ENCODE measurements at places on chromosomes 2 and 18.

DNA sequence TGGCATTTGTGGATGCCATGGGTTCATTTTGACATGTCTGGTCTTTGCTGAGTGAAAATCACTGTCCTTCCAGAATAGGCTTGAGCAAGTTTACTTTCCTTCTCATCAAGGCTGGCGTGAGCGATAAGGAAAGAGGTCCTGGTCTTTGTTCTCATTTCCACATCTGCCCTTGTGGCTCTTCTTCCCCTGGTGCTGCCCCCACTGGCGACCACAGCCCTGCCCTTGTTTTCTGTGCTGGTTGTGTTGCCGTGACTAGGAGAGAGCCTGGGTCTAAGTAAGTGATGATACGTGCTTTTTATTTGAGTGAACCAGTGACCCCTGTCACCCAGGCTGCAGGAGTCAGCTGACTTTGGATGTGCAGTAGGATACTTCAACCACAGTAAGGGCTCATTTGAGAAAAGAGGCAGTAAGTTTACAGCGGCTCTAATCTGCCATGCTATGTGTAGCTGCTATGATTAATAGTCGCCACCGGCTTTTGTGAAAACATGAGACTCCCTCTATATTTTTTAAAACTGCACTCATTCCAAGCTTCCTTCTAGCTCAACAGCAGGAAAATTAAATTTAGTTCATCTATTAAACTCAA, 441.7 kb downstream of the RNF144A start:
- DNase-seq, result no peak

GRCh38 chr18:71994273-71994672, 549.9 kb downstream of the CBLN2 start:
- no peak for DNase-seq

- DNase-seq, result no peak
Measured at GRCh38 chr2:206955253-206955652, 15.9 kb downstream of the CPO start.

GRCh38 chr2:181111059-181111458, 130.7 kb downstream of the UBE2E3 start:
- DNase-seq, result no peak

GRCh38 chr2:7061450-7061789, 144.2 kb downstream of the RNF144A start:
- DNase-seq, result no peak

DNA sequence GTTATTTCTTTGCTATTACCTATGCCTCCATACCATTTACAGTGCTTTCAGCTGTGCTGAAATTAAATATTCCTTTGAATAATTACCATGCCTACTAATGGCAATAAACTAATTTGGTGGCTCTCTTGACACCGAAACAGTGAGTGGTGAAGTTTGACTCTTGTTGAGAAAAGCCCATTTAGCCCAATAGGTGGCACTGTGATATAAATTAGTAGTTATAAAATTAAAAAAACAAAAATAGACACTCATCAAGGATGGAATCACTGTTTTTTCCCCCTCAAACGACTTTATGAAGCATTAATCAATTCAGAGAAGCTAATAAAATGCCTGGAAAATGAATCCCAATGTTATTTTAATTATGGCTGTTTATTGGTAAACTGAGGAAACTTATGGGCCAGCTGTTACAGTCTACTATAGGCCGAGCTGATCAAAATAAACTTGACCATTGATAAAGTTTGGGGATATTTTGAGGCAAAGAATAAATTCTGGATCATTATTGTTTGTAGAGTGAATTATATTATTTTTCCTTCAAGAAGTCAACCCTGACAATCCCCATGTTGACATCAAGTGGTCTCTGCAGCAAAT, 339.6 kb downstream of the TRIB2 start:
- DNase-seq, result no peak

DNA sequence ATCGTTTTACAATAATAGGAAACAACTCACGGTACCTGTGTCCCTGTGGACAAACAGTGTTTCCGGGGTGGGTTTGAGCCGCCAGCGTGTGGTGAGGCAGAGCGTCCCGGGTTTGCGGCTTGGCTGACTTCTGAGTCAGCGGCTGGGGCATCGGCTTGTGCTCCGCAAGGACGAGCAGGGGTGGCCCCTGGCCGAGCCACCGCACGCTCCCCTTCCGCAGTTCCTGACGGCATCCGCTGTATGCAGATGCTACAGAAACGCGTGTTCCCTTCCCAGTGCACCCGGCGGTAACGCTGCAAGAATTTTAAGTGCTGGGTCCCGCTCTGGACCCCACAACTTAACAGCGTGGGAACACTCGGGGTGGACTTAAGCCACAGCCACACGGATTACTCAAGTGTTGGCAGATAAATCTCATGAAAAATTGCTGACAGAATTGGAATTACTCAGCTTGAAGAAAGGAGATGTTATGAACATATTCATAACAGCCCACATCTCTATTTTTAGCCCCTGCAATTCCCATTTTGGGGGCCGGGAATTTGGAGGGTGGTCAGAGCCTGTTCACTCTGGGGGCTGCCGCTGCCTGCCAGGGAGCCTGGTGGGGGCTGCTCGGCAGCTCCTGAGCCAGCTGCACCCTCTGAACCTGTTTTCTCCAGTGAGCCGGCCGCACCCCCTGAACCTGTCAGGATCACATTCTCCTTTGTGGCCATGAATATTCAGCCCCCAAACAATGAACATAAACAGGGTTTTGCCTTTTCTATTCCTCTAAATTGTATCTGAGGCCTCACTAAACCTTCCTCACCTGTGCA, 12.6 kb upstream of the KCNG2 start:
- DNase-seq, result no peak

DNA sequence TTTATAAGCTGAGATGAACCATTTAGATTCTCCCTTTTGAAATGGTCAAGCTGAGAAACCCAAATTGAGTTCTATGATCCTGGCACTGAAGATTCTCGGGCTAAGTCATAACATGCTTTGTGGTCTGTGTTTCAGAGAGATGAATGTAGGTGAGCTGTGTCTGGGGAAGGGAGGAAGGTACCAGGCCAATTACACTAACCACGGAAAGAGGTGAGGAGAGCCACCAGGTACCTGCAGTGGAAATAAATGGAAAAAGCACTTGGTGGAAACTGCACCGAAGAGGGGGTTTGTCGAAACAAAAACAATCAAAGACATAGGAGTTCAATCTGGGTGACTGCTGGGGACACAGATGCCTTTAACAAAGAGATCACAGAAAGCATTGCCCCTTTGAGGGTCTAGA, 963 bp upstream of the MRPL44 start:
- DNase-seq, result no peak

- no peak for DNase-seq
Measured at GRCh38 chr18:52376104-52376503, 36.1 kb downstream of the DCC start.

DNA sequence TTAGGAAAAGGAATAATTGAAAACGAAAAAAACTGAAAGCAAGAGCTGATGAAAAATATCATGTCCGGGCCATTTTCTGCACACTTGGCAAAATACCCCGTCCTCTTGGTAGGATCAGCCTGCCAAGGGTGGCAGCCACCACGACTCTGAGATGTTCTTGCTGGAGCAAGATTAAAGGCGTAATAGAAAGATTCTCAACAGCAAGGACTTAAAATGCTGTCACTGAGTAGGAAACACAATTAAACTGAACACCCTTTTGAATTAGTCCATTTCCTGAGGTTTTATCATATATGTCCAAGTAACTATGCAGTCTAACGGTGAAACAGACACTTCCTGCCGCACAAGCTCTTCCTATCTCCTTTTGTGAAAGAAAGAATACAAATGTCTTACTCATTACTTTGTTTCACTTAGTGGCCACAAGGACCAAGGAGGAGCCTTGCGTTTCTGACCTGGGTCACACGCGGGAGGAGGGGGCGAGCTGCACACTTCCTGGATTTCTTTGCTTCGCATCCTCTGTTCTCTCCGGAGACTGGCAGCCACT, 222.7 kb downstream of the PIEZO2 start:
- no peak for DNase-seq

DNA sequence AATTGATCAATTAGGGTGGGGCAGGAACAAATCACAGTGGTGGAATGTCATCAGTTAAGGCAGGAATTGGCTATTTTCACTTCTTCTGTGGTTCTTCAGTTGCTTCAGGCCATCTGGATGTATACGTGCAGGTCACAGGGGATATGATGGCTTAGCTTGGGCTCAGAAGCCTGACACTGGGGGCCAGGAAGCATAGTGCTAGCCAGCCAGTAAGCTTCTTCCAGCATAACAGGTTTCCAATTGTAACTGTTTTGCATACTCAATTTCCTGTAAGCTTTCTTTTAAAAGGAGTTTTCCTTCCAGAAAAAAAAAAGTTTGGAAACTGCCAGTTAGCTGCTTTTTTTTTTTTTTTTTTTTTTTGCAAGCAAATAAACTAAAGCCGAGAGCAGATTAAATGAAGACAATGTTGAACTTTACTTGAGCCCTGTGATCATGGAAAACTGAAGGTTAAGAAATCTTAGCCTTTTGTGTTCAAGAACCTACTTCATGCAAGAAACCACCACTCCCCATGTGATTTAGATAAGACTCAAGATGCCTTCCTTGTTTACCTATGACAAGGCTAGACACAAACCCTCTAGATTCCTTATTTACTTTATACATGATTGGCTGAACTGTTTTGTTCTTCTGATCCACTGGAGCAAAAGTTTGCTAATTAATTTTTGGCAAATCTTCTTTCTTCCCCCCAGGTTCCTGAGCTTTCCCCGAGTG, 126.9 kb upstream of the LINC00305 start:
- no peak for DNase-seq

- no peak for DNase-seq
Measured at GRCh38 chr2:26725521-26725820, 32.9 kb downstream of the KCNK3 start.

GRCh38 chr2:205972113-205972512, 113.9 kb downstream of the INO80D start:
- no peak for DNase-seq

GRCh38 chr2:127308586-127309138, 14.7 kb upstream of the ERCC3 start:
- no peak for DNase-seq

DNA sequence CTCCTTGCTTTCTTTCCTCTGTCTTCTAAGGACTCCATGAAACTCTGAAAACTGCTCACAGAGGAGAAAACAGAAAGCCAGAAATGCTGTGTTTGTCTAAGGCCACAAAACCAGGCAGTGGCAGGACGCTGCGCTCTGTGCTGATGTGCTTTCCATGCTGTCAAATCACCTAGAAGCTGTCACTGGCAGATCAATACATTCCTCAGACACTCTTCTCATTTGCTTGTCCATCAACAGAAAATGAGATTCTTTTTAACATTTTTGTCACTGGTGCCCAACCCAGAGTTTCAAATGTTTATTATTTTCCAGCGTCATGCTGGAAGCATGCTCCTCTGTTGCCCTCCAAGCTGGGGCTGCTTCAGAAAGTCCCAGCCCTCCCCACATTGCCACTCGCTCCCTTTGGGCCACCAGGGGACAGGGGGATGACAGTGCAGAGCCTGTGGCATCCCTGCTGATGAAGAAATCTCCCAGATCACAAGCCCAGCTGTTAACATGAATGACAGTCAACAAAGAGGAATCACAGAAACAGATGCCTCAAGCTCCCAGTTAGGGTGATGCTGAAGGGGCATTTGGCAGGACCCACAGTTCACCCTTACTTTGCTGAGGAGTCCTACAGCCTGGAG, 117.5 kb upstream of the MEIS1 start:
- DNase-seq, result no peak

GRCh38 chr2:36734304-36734703, 37.8 kb downstream of the VIT start:
- no peak for DNase-seq

- DNase-seq, result no peak
Measured at GRCh38 chr2:10845640-10846039, 33.1 kb upstream of the PDIA6 start.

DNA sequence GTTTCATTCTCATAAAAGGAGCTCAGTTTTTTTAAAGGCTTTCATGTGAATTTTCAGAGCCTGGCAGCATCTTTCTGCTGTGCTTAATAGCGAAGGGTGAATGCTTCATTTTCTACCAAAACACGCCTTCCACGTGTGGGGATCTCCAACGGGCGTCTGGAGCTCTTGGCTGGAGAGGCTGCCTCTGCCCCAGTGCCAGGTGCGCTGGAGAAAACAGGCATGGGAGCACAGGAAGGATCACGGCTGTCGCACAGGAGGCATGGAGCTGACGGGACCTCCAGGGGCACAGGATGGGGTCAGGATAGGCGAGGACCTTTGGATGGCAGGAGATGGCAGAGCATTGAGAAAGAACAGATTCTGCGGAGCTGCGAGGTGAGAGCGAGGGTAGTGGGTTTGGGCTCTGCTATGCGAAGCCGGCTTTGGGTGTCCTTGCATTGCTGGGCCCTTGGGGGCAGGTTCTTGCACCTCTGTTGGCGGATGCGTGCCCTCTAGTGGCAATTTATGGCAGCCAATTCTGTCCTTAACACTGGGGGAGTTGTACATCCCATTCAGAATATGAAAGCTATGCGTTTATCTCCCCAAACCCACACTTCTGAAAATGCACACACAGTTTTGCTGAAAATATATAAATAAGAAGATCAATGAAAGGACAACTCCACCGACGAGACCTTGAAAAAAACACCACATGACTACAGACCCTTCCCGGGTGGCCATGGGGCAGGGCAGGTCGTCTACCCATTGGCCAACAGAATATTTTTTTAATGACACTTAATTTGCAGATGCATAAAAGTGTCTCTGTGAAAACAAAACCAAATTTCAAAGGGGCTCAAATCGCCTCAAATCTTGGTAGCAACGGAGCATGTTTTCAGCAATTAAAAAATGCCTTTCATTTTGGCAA, 90.4 kb upstream of the SLC35G4 start:
- no peak for DNase-seq

GRCh38 chr18:78703291-78703690, 276.3 kb upstream of the SALL3 start:
- DNase-seq, result no peak

DNA sequence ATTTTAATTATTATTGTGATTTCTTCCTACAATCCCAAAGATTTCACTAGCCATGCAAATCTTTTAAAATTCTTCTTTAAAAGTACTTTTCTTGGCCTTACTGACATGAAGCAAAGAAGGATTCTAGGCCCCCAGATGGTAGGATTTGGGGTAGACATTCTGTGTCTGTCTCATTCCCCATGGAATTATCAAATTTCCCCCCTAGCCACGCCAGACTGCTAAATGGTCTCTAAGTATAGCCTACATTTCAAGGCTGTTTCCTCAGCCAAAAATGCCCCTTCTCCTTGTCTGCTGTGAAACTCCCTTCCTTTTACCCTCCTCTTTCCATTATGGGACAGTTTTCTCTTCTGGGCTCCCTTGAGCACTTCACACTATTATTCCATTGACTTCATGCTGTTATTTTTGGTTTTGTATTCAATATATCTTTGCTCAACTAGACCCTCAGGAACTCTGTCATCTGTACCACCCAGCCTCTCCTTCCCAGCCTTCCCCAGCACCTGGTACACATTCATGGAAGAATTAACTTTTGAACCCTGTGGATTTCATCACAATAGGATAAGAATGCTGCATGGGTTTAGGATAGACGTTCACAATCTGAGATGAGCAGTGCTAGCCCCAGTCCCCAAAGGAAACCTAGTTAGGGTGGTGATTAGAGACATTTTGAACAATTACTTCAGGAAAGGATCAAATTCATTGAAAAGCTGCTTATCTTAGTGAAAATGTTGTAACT, 21.5 kb upstream of the CYP1B1 start:
- DNase-seq, result no peak

All from stimulated activated CD4-positive, alpha-beta T cell treated with anti-CD3 and anti-CD28 coated beads, Interleukin-15, amount 100 ng/mL, for 1 hour (primary cell).